Cardiac atrium fibroblast (primary cell): ENCODE measurements at places on chromosomes 7 and 10. TPM values are rescaled to one million over a fixed set of nuclear protein-coding genes. Genes with fewer than 3 reads are reported as not detected.

Gene FKBP6
- not detected in 2 replicates for total RNA-seq

Gene ITGA8
- total RNA-seq, result 10.1 and 16.0 TPM in 2 replicates

Gene SERPINE1
- total RNA-seq, result 2,658 and 2,684 TPM in 2 replicates

Gene PTF1A
- total RNA-seq, result not detected in 2 replicates

Gene LIPF
- total RNA-seq, result not detected in 2 replicates

Gene HTR5A
- not detected in 2 replicates for total RNA-seq

Gene DCLRE1C
- 4.2 and 4.3 TPM in 2 replicates for total RNA-seq

Gene ESYT2
- 67.0 and 72.3 TPM in 2 replicates for total RNA-seq

Gene PDE6C
- not detected in 2 replicates for total RNA-seq
